CD4-positive, alpha-beta T cell treated with Interleukin-21 for 1 hour (primary cell): ENCODE measurements at places on chromosomes 16 and 17.

DNA sequence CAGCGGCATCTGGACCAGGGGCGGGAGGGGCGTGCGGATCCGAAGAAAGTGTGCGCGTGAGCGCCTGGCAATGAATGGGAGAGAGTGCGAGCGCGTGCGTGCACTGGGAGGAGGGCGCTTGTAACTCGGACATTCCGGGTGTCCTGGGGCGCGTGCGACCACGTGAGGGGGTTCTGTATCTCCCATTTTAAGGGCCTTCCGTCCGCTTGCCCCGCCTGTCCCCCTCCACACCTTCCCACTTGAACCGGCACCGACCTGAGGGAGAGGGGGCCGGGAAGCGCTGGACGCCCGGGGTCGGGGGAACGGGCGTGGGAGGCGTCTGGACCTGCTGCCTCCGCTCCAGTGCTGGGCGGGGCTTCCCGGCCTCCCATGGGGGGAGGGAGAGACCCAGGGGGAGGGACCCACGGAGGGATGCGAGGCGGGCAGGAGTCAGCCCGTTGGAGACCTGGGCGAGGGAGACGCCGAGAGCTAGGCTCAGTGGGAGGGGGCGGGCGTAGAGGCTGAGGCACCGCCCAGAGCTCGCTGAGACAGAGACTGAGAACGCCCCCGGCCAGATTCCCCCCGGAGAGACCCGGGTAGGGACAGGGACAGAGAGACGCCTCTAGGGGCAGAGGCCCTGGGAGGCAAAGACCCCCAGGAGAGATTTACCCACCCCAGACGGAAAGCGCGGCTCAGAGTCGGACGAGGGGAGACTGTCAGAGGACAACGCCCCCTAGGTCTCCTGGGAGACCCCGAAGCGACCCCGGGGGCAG, at the start of gene KREMEN2:
Gene KREMEN2, plus strand, starts transcription at position 553 of the 752 bp plus-strand sequence. CDS start 246 bp downstream, outside the sequence.
- peak; percentile 33 for DNase-seq

GRCh38 chr16:14329727-14330350, 258.7 kb downstream of the MRTFB start:
- DNase-seq: no peak

GRCh38 chr17:38773258-38773657, 20.7 kb downstream of the PSMB3 start:
- DNase-seq: no peak

GRCh38 chr16:969508-970385, 1.0 kb downstream of the LMF1 start:
- DNase-seq: no peak

- DNase-seq: no peak
These were observed 3.8 kb upstream of the DCAF7 start for GRCh38 chr17:63546308-63547082.

GRCh38 chr16:66135421-66135831, 231.1 kb upstream of the CDH5 start:
- no peak for DNase-seq

GRCh38 chr16:4008116-4008515, 108.1 kb downstream of the ADCY9 start:
- no peak for DNase-seq

- peak; percentile 76 for DNase-seq
These were observed 53.2 kb downstream of the NT5M start for GRCh38 chr17:17356149-17356930.

- DNase-seq: no peak
These were observed 10.5 kb downstream of the VASN start for GRCh38 chr16:4381935-4382794.

DNA sequence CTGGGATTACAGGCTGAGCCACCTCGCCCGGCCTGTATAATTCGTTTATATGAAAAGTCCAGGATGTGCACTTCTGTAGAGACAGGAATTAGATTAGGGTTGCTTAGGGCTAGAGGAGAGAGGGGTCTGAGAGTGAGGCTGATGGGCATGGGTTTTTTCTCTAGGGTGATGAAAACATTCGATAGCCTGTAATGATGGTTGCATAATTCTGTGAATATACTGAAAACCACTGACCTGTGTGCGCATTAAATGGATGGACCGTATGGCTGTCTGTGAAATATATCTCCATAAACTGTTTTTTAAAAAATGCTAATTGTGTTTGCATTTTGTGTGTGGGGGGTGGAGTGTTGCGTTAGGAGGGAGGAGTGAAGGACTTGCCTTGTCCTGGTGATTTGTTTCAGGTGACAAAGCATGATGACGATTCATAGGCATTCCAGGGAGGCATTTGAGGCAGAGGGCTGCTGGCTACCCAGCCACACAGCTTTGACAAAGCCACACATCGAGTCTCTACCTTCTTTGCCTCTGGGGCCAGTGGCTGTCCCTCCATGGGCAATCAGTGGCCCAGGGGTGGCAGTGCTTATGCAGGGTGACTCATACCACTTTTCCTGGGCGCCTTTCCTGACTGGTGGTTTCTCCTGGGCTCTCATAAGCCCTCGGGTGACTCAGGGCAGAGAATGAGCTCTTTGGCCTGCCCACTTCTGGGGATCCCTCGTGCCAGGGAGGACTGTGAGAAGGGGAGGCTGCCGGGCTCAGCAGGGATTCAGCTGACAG, 148.5 kb upstream of the WSCD1 start:
- no peak for DNase-seq

DNA sequence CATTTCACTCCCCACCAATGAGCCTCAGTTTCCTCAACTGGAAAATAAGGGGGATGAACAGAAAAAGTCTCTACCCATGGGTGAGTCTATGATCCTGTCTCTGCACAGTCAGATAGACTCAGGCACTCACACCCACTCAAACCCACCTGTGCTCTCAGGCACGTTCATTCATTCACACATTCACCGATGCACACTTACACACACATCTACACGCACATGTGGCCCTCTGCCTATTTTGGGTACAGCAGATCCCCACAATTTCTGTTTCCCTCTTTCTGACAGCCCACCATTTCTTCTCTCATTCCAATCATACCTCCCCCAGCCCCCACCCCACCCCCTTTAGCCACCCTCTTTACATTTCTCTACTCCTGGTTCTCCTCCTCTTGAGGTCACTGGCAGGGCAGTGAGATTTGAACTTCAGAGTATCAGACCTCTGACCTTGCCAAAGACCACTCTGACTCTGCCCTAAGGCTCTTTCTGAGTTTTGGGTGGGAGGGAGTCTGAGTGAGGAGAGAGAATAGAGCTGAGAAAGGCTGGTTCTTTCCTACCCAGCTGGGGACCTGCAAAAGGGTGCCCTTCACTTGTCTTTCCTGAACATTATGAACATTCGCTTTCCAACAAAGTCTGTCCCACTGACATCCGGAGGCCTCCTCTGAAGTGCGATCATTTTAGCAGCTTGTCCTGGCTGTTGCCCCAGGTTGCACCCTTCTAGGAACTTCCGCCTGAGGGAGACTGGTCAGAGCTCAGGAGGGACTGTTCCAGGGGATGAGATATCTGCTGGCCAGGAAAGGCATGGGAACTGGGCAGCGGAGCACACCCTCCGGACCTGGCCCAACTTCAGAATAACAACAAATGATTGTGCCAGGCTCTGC, 10.1 kb upstream of the COL1A1 start:
- no peak for DNase-seq

DNA sequence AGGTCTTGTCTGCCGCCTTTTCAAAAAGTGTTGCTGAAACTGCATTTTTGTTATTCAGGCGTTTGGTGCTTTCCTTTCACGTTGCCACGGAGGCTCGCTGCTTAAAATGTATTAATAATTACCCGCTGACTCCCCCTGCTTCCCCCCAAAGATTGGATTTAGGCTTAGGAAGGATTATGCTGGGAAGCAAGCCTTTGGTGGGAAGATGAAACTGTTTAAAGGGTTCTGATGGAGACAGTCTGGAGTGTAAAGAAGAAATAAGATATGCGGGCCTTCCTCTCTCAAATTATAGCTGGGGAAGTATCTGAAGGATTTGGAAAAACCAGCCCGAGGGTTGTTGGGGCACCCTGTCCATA, 1.1 kb downstream of the KSR1 start:
- DNase-seq: peak; percentile 17

DNA sequence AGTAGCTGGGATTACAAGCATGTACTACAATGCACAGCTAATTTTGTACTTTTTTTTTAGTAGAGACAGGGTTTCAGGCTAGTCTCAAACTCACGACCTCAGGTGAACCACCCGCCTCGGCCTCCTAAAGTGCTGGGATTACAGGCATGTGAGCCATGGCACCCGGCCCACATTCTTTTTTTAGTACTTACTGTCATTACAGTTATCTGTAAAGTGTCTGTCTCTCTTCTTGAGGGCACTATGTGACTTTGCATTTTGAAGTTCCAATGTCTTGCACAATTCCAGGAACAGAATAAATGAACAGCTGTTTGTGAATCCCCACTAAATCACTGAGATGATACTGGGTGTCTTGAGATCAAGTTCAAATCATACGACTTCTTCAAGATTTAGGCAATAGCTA, 1540.3 kb downstream of the CDH11 start:
- no peak for DNase-seq
